ENCODE measurements at places on chromosomes 3 and 15.

DNA sequence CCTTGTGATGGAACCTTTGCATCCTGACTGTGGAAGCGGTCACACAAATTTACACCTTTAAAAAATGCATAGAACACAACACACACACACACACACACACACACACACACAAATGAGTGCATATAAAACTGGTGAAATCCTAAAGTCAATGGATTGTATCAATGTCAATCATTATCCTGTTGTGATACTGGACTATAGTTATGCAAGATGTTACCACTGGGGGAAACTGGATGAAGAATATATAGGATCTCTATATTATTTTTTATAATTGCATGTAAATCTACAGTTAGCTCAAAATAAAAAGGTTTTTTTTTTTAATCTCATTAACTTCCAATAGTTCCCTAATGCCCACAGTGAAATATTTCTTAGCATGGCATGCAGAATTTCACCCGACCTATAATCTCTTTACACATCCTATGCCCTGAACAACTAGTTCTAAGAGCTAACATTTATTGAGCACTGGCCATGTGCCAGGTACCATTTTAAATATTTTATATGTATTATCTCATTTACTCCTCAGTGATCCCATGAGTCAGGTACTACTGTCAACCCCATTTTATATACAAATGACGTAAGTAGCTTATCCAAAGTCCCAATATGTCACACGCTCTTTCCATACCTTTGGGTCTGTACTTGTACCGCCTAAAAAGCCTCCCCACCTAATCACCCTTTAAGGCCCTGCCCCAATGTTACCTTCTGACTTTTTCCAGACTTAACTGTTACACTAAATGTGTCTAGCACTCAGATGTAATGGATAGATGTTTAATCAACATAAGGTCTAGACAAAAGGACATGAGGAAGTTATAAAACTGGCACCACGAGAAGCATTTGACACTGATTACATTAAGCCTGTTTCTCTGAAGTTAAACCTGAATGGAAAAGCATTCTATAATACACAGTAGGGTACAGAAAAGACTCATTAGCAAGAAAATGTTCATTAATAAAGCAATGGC lies 5.5 kb downstream of the ABCC5 start:
- no peak for DNase-seq

GRCh38 chr3:129651435-129652202 lies 45.1 kb upstream of the PLXND1 start:
- DNase-seq: peak; percentile 73

DNA sequence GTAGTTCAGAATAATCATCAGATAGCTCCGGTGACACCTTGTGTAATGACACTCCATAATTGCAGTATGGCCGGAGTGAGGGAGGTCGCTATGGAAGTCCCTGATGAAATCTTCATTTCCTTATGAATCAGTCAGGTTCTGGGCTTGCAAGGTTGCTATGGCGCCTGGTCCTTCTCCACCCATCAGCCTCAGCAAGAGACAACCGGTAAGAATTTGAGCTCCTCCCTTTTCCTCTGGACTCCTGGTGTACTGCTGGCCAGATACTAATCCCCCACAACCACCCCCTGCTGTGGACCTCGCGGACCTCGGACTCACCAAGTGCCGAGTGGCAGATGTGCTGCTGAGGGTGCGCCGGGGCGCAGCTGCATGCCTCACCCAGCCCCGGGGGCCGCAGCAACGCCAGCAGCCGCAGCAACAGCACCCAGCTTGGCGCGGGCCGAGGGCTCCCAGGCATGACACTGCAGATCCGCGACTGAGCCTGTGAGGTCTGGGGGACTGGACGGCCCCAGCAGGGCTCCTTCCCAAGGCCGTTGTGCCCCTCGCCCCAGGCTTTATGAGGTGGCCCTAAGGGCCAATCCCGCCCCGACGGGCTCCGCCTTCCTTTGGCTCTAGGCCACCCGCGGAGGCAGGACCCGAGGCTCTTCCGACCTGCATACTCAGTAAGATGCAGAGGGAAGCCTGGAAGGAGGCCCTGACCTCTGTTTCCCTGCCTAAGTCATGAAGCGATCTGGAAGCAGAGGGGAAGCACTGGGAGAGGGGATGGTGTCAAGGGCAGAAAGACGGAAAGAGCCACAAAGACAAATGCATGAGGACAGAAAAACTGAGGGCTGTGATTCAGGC lies at the start of gene TIMP4:
TIMP4 (minus strand) TSS at position 526 of the 840 bp plus-strand sequence; CDS start at position 454, 72 bp downstream.
- DNase-seq: no peak

DNA sequence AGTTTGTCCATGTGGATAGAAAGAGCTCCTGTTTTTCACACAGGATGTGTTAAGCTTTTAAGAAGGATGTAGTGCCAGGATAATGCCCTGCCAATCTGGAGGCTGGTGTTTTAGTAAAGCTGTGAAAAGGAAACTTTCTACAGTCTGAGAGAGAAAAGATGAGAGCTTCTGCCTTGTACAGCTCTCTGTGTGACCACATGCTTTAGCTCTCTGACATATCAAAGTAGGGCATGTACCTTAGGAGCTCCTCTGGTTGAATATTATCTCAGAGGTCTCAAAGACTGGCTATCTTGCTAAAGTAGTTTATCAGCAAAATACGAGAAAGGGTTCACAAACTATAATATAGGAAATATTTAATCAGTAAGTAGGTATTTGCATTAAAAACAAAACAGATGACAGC lies 30.4 kb downstream of the CDIN1 start:
- no peak for DNase-seq

- no peak for DNase-seq
Observed at GRCh38 chr3:152226176-152226575, 42.6 kb upstream of the MBNL1 start.

DNA sequence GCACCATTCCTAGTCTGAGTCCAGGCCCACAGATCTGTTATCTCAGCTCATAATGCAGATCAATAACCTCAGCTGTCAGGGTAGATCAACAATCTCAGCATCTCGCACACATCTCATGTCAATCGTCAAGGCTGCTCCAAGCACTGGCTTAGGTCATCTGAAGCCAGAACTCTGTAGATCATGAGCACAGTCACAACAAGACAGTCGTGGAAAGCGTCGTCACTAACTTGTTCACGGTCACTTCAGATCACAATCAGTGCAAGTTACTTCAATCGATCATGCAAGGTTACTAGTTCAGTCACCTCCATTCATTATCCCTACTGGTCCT lies 71.8 kb downstream of the RBPMS2 start:
- DNase-seq: no peak

GRCh38 chr15:34119291-34119690 lies 17.4 kb downstream of the PGBD4 start:
- peak; percentile 56 for DNase-seq

- peak; percentile 53 for DNase-seq
Observed at GRCh38 chr3:123258811-123259420, 57.2 kb downstream of the SEC22A start.

GRCh38 chr15:78338781-78339180 lies 1.4 kb upstream of the CRABP1 start:
- no peak for DNase-seq

GRCh38 chr3:86984271-86984670 lies 6.7 kb downstream of the VGLL3 start:
- no peak for DNase-seq

DNA sequence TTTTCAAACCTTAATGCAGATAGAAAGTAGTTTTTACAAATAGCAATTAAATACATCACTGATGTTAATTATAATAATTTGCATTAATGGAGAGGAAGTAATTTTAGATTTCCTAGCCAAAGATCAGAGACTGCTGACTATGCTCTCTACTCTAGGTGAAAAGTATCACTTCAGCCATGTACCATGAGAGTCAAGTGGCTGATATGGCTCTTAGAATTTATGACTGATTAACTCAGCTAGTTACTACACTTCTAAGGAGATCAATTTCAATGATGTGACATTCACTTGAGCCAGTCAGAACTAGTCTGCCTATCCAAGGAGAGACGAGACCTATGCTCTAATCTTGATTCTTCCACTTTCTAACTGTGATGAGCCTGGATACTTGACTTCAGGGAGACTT lies 405.7 kb upstream of the RORA start:
- DNase-seq: no peak

GRCh38 chr15:63551400-63551799 lies 45.8 kb upstream of the FBXL22 start:
- DNase-seq: no peak

DNA sequence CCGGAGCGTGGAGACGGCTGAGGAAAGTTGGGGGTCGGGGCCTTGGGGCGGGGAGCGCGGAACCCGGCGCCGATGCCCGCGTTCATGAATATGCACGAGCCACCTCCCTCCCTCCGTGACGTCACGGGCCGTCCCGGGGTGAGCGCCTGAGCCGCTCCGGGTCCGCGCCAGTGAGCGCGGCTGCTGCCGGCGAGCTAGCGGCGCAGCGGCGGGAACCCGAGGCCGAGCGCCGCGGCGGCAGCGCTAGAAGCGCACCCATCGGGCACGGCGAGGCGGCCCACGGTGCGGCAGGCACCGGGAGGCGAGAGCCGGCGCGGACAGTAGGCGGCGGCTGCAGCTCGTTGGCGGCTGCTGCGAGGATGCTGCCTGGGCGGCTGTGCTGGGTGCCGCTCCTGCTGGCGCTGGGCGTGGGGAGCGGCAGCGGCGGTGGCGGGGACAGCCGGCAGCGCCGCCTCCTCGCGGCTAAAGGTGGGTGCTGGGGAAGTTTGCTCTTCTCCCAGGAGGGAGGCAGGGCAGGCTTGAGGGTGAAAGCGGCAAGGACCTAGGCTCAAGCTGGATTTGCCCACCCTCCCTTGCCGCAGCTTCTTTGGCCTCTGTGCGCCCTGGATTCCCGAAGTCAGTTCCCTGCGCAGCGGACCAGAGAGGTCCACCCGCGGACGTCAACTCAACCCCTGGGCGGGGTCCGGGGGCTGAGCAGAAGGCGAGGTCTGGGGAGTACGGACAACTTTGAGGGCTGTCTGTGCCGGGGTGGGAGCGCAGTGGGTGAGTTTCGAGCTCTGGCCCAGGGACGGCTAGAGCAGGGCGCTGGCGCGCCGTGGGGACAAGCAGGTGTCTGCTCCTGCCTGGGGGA lies at the start of gene CLSTN2:
CLSTN2 (plus strand) TSS at position 170 of the 850 bp plus-strand sequence.
- no peak for DNase-seq

- DNase-seq: peak; percentile 100
Observed at GRCh38 chr3:36993326-36994283, at the start of gene MLH1. Gene MLH1, plus strand, starts transcription at chr3:36993518. Its CDS starts 30 bp downstream, at chr3:36993548.

DNA sequence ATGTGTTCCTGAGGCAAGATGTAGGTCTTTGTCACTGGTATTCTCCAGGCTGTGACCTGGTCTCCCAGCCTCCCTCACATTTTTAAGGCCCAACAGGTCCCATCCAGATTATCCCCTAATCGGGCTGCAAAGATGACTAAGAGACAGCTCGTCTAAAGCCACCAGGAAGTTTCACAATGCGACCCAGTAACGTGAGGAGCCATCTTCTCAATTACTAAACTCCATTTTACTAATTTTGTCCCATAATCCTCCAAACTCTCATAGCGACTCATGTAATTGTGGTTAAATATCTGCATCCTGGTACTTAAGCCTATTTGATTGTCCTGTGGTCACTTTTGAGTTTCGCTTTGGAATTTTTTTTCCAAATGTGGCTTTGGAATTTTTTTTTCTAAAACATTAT lies 8.7 kb upstream of the PLA2G4F start:
- DNase-seq: no peak

DNA sequence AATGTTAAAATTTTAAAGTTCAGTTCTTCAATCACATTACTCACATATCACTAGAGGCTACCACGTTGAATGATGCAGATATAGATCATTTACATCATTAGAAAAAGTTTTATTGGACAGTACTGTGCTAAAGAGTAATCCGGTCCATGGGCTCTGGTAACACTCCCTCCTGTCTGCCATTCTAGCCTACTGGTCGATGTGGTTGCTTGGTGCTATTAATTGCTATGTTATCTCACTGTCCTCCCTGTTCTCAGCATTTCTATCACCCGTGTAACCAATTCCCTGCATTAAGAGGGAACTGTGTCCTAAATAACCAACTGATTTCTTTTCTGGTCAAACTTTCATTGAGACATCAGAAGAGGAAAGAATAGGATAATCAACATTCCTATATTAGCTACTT lies 347.5 kb upstream of the RBMS3 start:
- no peak for DNase-seq

DNA sequence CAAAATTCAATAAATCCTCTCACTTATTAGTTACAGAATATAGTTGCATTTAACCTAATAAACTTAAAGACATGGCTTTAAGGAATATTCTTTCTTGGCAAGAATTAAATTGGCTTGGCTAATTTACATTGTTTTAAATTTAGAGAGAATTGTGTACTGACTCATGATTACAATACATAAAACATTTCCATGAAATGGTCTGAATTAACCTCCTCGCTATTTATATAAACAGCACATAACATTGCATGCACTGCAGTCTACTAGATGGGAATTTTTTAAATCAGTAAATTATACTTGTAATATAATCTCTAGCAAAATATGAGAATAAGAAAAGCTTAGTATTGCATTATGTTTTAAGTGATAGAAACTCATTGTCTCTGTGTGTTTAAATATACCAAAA lies 268.9 kb downstream of the SHOX2 start:
- DNase-seq: no peak

DNA sequence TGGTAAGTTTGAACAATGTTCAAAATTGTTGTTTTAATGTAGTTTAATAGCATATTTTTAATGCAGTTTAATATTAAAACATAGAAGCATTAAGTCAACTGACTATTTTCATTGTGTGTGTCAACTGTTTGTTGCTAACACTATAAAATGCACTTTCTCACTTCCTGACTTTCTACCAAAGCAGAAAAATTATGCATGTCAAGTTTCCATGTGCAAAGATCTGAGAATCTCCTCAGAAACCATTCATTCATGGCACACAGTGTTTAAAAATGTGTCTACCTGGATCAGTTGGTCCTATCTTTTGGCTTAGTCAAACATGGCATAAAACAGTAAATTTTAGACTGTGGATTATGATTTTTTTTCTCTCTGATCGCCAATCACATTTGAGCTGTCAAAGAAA lies 156.0 kb downstream of the PLD1 start:
- no peak for DNase-seq

GRCh38 chr3:178527981-178528380 lies 8.3 kb upstream of the KCNMB2 start:
- DNase-seq: no peak

- no peak for DNase-seq
Observed at GRCh38 chr15:78364233-78364632, 24.1 kb downstream of the CRABP1 start.

GRCh38 chr3:10518506-10519150 lies 13.2 kb upstream of the ATP2B2 start:
- no peak for DNase-seq

GRCh38 chr3:161548301-161548700 lies 51.7 kb downstream of the OTOL1 start:
- DNase-seq: no peak

GRCh38 chr3:12833222-12834161 lies 7.9 kb downstream of the RPL32 start:
- no peak for DNase-seq

- DNase-seq: no peak
Observed at GRCh38 chr15:56074481-56075265, 81.3 kb upstream of the NEDD4 start.

Measured in HFF-Myc (cell line).